Neural progenitor cell (in vitro differentiated cells): ENCODE measurements at places on chromosomes 11 and 22. TPM values are rescaled to one million over a fixed set of nuclear protein-coding genes. Genes with fewer than 3 reads are reported as not detected.
A peak's percentile ranks its signal among the peaks of the same experiment; 100 is the strongest.

DNA sequence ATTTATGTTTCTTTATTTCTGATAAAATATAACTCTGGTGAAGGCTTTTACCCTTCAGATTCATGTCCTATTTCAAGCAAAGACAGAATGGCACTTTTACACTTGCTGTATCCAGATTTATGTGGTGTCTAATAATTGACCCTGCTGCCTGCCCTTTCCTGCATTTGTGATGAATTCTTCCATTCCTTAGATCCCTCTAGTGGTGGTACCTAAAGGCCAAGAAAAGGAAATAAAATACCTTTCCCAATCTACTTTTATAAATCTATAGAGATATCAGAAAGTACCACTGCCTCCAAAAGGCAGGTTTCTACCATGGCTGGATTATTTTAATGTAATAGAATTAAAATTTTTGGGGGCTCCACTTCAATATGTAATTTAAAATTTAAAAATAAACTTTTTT lies 34.2 kb downstream of the CCDC81 start:
- H3K4me3 ChIP-seq = no peak overlapping the region
- no peak overlapping the region for H3K27ac ChIP-seq
- no peaks in the 10 kb centered on the region for H3K27me3 ChIP-seq
- no peaks in the 10 kb centered on the region for H3K4me1 ChIP-seq
- H3K36me3 ChIP-seq = no peaks in the 10 kb centered on the region
- no peak for DNase-seq

Gene MFRP
- not detected in 2 replicates for total RNA-seq

- no peak overlapping the region for H3K4me3 ChIP-seq
- H3K27ac ChIP-seq = no peak overlapping the region
- no peaks in the 10 kb centered on the region for H3K4me1 ChIP-seq
- no peaks in the 10 kb centered on the region for H3K36me3 ChIP-seq
- no peak for DNase-seq
Measured at GRCh38 chr11:8739309-8739793, 56.8 kb downstream of the RPL27A start.

DNA sequence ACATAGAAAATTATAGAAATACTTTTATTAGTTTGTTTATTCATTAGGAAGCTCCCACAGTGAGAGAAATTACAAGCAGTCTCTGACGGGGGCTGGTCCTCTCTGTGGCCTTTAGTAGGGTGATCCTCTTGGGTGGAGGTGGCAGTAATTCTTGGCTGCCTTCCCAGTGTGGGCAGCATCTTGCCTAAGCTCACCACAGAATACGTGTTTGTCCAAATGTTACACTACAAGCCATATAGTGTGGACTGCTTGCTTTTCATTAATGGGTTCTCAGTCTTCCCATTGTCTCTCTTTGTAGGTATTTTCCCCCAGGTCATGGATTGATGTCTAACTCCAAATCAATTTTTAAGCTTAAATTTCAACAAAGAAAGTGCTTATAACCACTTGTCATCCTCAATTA lies 43.3 kb downstream of the ENDOD1 start:
- DNase-seq = no peak
- H3K27me3 ChIP-seq = no peaks in the 10 kb centered on the region
- H3K4me1 ChIP-seq = no peaks in the 10 kb centered on the region
- no peak overlapping the region for H3K27ac ChIP-seq

GRCh38 chr11:81098471-81098870 lies 1635.2 kb downstream of the FAM181B start:
- H3K4me1 ChIP-seq = no peaks in the 10 kb centered on the region
- no peak overlapping the region for H3K27ac ChIP-seq
- no peak overlapping the region for H3K4me3 ChIP-seq
- DNase-seq = no peak
- no peaks in the 10 kb centered on the region for H3K27me3 ChIP-seq

DNA sequence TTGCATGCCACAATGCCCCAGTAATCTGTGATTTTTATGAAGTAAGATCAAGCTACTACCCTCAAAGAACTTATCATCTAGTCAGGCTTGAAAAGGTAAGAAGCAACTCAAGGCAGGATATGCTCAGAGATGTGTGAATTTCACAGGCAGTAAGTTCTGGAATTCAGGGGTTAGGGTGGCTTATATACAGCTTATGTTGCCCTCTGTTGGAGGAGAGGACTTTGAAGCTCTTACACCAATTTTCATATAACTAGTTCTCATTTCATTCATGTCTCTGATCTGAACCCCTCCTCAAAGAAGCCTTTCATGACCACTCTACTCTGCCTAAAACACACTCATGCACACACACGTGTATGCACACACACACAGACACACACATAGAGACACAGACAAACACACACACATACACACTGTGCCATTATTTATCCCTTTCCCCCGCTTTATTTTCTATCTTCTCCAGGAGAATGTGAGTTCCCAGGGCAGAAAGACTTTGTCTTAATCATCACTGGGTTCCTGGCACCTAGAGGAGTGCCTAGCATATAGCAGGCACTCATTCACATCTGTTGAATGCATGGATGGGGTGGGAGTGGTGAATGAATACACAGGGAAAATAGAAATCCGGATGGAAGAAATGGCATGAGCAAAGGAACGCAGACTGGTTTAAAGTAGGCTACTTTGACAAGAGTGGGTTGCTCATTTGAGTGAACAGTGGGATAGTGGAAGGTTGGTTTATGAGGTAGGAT lies 220.7 kb upstream of the ZBED5 start:
- H3K27me3 ChIP-seq = no peaks in the 10 kb centered on the region
- H3K4me1 ChIP-seq = peaks cover 5% of the 10 kb centered on the region
- H3K36me3 ChIP-seq = no peaks in the 10 kb centered on the region
- H3K27ac ChIP-seq = no peak overlapping the region

DNA sequence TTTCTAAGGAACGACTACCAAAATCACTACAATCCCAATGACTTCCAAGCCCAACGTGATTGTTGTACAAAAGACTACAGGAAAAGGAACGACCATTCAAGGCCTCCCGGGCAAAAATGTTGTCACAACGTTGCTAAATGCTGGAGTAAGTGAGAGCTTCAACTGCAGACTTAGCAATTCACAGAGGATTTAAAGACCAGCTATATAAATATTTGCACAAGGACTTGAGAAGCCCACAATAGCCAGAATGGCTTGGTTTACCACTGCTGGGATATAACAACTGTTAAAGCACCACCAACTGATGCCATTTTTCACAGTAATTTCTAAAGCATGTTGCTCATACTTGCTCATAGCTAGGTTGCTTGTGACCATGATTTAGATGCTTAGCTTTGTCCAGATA lies 78.3 kb downstream of the EMSY start:
- no peaks in the 10 kb centered on the region for H3K4me1 ChIP-seq
- H3K27ac ChIP-seq = no peak overlapping the region
- H3K36me3 ChIP-seq = peaks cover 34% of the 10 kb centered on the region
- no peak for DNase-seq
- no peak overlapping the region for H3K4me3 ChIP-seq

DNA sequence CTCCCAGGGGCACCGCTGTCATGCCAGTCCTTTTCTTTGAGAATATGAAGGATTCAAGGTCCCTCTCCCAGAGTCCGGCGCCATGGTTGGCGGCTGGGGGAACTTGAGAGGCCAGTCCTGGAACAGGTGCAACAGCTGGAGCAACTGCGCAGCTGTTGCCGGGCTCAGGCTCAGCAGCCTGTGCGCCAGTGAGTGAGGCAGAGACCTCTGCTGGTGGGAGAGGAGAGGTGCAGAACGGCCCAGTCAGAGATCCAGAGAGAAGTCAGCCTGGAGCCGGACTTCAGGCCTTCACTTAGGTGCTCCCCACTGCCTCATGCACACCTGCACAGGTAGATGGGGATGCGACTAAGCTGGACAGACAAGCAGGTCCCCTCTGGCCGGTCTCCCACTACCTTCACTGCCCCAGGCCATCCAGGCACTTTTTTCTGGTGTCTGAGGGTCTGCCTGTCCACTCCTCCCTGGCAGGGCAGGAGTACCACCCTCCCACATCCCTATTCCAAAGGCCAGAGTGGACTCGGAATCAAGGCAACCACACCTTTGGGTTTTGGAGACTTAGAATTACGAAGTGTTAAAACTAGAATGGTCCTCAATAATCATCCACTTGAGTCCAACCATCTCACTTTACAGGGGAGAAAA lies 4.6 kb downstream of the CHRDL2 start:
- no peaks in the 10 kb centered on the region for H3K36me3 ChIP-seq
- no peak overlapping the region for H3K27ac ChIP-seq
- H3K27me3 ChIP-seq = peaks cover 64% of the 10 kb centered on the region
- DNase-seq = peak; percentile 86
- no peak overlapping the region for H3K4me3 ChIP-seq
- no peaks in the 10 kb centered on the region for H3K4me1 ChIP-seq

GRCh38 chr11:92300876-92301275 lies 76.3 kb downstream of the FAT3 start:
- H3K36me3 ChIP-seq = no peaks in the 10 kb centered on the region
- peaks cover 20% of the 10 kb centered on the region for H3K4me1 ChIP-seq
- H3K27ac ChIP-seq = no peak overlapping the region
- no peak overlapping the region for H3K4me3 ChIP-seq
- no peak for DNase-seq

GRCh38 chr11:3914805-3915204 lies 59.3 kb downstream of the STIM1 start:
- H3K27ac ChIP-seq = no peak overlapping the region
- no peak for DNase-seq
- no peaks in the 10 kb centered on the region for H3K4me1 ChIP-seq
- H3K27me3 ChIP-seq = no peaks in the 10 kb centered on the region
- no peaks in the 10 kb centered on the region for H3K36me3 ChIP-seq

Gene OR52A1
- total RNA-seq = not detected in 2 replicates

DNA sequence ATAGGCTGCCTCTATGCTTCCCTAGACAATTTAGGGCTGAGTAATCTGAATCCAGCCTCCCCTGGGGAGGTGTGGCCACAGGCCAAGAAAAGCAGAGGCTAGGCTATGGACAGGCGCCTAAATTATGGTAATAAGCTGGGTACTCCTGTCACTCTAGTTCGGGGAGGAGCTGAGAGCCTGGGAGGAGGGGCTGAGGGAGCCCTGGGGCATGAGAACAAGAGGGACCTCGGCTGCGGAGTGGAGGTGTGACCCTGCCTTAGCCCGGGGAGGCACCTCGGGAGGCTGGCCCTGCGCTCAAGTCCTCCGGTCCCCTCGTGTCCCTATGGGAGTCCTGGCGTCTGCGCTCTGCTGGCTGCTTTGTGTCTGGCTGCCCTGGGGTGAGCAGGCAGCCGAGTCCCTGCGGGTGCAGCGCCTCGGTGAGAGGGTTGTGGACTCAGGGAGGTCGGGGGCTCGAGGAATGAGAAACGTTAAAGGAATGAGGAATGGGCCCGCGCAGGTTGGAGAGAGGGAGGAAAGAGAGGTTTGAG lies at the start of gene OTOG:
Gene OTOG, plus strand, starts transcription at position 209 of the 527 bp plus-strand sequence. Its CDS starts 114 bp downstream, at position 323.
- H3K36me3 ChIP-seq = no peaks in the 10 kb centered on the region
- peak; percentile 86 for DNase-seq
- peak within 1 kb of the TSS; percentile 39 for H3K4me3 ChIP-seq
- no peak within 1 kb of the TSS for H3K27ac ChIP-seq
- H3K4me1 ChIP-seq = peaks cover 9% of the 10 kb centered on the region

DNA sequence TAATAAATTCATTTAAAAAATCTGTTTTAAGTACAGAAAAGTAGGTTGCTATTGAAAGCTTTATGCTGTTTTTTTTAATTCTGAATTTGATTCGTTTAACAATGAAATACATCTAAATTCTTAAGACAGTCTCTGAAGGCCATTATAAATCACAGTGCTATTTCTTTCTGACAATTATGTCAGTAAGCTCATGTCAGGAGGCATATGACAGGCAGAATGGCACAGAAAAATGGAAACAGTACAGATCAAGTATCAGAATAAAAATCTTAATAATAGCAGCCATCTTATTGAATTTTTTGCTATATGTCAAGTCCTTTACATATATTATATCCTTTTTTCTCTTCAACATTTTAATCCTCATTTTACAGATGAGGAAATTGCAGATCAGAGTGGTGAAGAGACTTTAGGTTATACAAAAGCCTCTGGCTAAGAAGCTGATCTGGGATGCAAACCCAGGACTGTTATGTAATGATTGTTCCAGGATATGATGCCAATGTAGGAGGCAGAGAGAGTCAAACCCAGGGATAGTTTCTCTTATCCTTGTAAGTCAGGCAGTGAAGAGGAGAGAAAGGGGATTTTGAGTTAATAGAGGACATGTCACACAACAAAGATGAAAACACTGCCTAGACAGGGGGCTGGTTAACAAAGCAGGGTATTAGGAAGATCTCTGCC lies 283.1 kb upstream of the CCDC90B start:
- H3K4me1 ChIP-seq = peaks cover 8% of the 10 kb centered on the region
- no peaks in the 10 kb centered on the region for H3K36me3 ChIP-seq

DNA sequence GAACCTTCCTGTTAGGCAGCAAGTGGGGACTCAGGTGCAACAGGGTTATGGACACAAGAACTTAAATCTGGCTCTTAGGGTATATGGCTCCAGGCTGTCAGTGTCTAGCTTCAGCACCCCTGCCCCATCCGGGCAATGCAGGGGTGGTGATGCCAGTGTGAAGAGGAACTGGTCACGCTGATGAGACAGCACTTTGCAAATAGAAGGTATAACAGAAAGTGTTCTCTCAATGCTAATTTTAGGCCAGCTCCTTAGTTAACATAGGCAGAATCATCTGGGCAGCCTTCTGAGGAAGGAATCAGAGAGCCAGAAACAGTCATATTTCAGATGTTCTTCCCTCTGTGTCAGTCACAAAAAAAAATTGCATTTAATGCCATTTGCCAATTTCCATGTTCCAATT lies 41.2 kb downstream of the SYT9 start:
- no peaks in the 10 kb centered on the region for H3K4me1 ChIP-seq
- H3K27me3 ChIP-seq = no peaks in the 10 kb centered on the region
- no peaks in the 10 kb centered on the region for H3K36me3 ChIP-seq
- H3K4me3 ChIP-seq = no peak overlapping the region

Gene DCHS1
- total RNA-seq = 4.5 and 9.0 TPM in 2 replicates

GRCh38 chr11:16856022-16856471 lies 117.6 kb downstream of the C11orf58 start:
- H3K27ac ChIP-seq = no peak overlapping the region
- no peaks in the 10 kb centered on the region for H3K36me3 ChIP-seq
- H3K27me3 ChIP-seq = no peaks in the 10 kb centered on the region
- H3K4me1 ChIP-seq = peaks cover 17% of the 10 kb centered on the region

- no peaks in the 10 kb centered on the region for H3K36me3 ChIP-seq
- DNase-seq = no peak
- no peaks in the 10 kb centered on the region for H3K27me3 ChIP-seq
- no peak overlapping the region for H3K27ac ChIP-seq
Measured at GRCh38 chr11:1193326-1194230, 29.3 kb upstream of the MUC5B start.

DNA sequence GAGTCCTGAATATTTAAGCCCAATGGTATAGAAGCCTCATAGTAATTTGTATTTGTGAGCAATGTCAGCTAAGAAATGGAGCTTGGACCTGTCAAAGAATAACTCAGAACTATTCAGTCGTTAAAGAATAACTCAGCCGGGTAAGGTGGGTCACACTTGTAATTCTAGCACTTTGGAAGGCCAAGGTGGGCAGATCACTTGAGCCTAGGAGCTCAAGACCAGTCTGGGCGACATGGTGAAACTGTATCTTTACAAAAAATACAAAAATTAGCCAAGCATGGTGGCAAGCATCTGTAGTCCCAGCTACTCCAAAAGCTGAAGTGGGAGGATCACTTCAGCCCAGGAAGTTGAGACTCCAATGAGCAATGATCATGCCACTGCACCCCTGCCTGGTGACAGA lies 1526.5 kb downstream of the LRRC4C start:
- H3K27me3 ChIP-seq = no peaks in the 10 kb centered on the region
- no peaks in the 10 kb centered on the region for H3K36me3 ChIP-seq
- no peak overlapping the region for H3K4me3 ChIP-seq
- no peak for DNase-seq
- peaks cover 5% of the 10 kb centered on the region for H3K4me1 ChIP-seq
